EL (cell line): ENCODE measurements at places on chromosomes 5 and 9.
A peak's percentile ranks its signal among the peaks of the same experiment; 100 is the strongest.

GRCh38 chr5:50445296-50445949, 4.3 kb upstream of the EMB start:
- no peak for DNase-seq

- peak; percentile 75 for DNase-seq
These were observed 92.3 kb upstream of the FANCC start for GRCh38 chr9:95409650-95410426.

GRCh38 chr9:125696106-125696647, 10.8 kb downstream of the MAPKAP1 start:
- DNase-seq = no peak

DNA sequence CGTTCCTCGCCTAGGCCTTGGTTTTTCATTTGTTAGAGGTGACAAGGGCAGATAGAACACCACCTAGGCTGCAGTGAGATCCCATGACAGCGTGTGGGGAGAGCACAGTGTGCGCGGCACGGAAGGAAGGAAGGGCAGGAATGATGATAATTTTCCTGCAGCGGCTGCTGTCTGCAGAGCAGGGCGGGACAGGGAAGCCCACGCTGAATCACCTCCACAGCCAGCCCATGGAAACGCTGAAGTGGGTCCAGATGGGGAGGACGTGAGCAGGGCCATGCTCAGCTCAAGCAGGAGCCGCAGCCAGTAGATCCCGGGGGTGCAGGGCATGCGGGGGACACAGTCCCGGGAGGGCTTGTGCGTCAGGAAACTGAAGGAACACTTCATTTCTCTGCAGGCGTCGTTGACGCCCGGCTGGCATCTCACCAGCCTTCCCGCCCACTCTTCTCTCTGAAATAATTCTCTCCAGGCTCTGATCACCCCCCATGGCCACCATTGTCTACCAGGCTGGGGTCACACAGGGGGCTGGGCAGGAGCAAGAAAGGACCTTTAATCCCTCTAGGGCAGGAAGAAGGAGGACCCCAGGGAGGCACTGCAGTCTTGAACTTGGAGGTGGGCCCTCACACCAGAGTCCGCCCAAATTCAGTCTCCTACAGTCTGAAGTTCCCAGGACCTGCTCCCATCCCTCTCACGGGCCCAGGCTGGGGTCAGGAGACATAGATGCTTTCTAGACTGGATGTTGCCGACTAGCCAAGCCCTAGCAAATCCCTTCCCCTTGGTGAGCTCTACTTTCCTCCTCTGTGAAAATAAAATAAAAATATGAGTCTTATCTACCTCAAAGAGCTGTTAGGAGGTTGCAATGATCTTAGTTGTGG, 20.9 kb upstream of the SYNPO start:
- DNase-seq = peak; percentile 64

DNA sequence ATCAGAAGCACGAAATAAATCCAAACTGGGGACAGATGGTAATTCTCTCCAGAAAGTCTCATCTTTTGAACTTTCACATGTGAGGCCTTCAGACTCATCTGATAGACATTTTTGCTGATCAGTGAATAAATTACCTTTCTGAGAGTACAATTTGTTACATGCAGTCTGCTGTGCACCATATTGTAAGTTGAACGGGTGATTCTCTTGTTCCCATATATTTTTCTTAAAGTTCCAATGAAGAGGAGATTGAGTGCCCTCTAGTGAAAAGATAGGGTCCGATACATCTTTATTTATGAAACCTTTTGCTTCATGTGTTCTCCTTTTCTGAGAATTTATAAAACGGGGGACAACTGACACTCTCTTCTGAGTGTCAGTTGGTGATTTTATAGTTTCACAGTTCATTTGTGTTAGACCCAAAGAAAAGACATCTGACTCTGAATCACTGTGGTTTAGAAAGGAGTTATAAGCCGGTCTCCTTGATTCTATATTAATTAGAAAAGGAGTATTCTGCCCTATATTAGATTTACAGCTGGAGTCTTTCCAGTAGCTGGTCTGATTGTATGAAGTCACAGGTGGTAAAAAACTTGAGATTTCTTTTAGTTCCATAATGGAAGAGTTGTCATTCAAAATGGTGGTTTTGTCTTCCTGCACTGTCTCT, 30.4 kb downstream of the GNG10 start:
- peak; percentile 52 for DNase-seq

GRCh38 chr5:68353605-68354004, 138.0 kb downstream of the PIK3R1 start:
- no peak for DNase-seq

- peak; percentile 47 for DNase-seq
These were observed 49.2 kb upstream of the FBXL17 start for GRCh38 chr5:108430931-108431608.

GRCh38 chr9:131762356-131762932, 22.6 kb upstream of the RAPGEF1 start:
- DNase-seq = peak; percentile 65

GRCh38 chr5:150777685-150778084, 872 bp upstream of the SMIM3 start:
- DNase-seq = peak; percentile 32

- no peak for DNase-seq
These were observed 127.1 kb downstream of the ADAMTSL1 start for GRCh38 chr9:18601026-18601425.
